Hematopoietic multipotent progenitor cell treated with erythropoietin and hydrocortisone succinate and interleukin-3 and kit ligand, for 15 days (in vitro differentiated cells): ENCODE measurements at places on chromosomes 5 and 9.

- no peak for DNase-seq
These were observed 143.7 kb upstream of the SLC30A5 start for GRCh38 chr5:68950125-68950524.

GRCh38 chr5:97388794-97389193 lies 205.7 kb upstream of the RIOK2 start:
- no peak for DNase-seq

GRCh38 chr9:107158321-107158720 lies 124.8 kb upstream of the RAD23B start:
- DNase-seq = no peak

DNA sequence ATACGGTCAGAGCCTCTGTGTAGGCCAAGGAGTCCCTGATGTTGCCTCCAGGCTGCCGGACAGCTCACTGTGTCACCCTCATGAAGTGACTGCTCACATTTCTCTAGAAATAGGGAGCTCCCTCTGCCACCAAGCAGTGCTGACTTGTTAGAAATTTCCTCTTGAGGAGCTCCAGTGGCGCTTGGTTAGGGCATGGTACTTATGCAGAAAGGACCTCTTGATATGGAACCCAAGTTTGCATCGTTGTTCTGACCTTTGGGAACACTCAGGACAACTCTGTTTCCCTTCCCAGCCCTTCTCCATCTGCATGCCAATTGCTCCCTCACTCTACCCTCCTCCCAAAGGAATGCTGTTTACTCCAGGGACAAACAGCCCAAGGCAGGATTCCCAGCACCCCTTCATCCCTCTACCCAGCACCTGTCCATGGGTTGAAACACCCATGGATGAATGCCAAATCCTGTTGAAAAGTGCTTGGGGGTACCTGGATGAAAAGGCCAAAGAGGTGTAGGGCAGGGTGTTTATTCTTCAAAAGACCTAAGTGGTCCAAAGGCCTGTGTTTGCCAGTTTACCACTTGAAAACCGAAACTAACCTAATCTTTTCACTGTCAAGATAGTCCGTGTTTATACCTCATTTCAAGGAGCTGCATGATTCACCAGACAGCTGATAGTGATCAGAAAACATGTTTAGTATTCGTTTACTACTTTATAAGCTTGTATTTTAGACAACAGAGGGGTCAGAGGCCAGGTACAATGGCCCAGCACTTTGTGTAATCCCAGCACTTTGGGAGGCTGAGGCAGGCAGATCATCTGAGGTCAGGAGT lies 51.1 kb downstream of the KLF4 start:
- DNase-seq = no peak

- DNase-seq = no peak
These were observed 532.9 kb downstream of the ANXA1 start for GRCh38 chr9:73684601-73685000.

- no peak for DNase-seq
These were observed 200.3 kb downstream of the TRPM3 start for GRCh38 chr9:70921136-70921535.

- DNase-seq = no peak
These were observed 45.8 kb upstream of the RNF38 start for GRCh38 chr9:36445800-36446361.

- peak; percentile 10 for DNase-seq
These were observed 1.2 kb downstream of the TTC33 start for GRCh38 chr5:40754381-40755092.

DNA sequence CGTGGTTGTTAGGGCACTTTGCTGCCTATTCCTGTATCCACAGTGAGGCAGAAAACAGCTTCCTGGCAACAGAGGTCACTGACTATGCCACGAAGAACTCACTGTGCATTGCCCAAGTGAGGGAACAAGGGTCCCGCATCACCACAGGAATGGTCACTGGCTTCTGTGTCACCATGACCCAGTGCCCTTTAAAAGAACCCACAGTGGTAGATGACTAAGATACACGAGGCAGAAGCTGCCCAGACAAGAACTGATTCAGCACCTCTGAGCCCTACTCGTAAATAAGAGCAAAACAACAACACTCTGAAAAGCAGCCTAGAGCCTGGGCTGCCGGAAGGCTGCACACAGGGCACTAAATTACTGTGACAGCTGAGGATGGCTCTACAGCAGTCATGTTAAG lies 236.6 kb upstream of the RASEF start:
- no peak for DNase-seq

DNA sequence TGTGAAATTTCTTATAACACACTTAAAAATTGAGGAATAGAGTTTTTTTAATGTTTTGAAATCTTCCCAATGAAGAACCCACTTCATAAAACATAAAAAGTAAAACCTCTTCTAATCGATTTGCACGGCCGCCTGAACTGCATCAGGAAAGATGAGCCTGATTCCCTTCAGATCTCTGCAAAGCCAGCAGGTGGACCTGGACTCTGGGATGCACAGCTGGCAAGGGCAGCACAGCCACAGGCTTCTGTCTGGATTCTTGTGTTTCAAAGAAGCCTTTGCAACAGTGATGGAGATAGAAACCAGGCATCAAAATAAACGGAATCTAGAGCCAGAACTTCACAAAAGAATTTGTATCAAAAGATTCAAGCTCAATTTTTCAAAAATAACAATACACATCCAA lies 36.0 kb upstream of the SPATA31C2 start:
- DNase-seq = no peak

GRCh38 chr9:124283228-124283814 lies 25.6 kb downstream of the NEK6 start:
- DNase-seq = no peak
